Stimulated activated CD8-positive, alpha-beta memory T cell treated with anti-CD3 and anti-CD28 coated beads, Interleukin-2, amount 100 ng/mL, for 48 hours (primary cell): ENCODE measurements at places on chromosomes 1 and 21.
A peak's percentile ranks its signal among the peaks of the same experiment; 100 is the strongest.

DNA sequence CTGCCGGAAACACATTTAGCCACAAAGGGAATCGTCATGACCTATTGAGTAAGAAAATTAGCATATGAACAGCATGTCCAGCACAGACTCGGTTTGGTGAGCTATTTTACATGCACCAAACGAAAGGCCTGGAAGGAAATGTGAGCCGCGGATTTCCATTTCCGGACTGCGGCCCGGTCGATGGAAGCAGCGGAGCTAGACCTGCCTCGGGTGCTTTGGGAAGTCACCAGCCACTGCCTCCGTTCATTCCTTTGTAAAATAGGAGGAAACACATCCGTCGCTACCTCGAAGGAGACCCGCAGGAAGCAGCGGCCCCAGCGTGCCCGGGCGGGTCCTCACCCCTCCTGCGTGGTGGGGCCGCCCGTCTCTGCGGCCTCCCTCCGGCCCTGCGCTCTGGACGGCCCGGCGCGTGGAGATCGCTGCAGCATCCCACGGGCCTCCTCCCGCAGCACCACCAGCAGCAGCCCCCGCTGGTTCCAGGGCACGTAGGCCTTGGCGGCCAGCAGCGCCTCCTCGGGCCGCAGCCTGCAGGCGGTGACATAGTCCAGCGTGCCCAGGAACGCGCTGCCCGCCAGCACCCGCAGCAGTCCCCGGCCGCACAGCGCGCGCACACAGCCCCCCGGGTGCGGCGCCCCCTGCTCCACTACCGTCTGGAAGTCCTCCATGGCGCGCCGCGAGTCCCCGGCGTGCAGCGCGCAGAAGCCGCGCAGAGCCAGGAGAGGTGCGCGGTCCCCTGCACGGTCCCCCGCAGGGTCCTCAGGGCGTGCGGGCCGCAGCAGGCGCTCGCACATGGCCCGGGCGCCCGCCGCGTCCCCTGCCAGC lies 12.1 kb downstream of the TTC34 start:
- no peak for DNase-seq

GRCh38 chr1:108142773-108143394 lies 57.3 kb downstream of the SLC25A24 start:
- DNase-seq = no peak

- DNase-seq = peak; percentile 6
Measured at GRCh38 chr1:32924881-32925344, 23.7 kb upstream of the TMEM54 start.

DNA sequence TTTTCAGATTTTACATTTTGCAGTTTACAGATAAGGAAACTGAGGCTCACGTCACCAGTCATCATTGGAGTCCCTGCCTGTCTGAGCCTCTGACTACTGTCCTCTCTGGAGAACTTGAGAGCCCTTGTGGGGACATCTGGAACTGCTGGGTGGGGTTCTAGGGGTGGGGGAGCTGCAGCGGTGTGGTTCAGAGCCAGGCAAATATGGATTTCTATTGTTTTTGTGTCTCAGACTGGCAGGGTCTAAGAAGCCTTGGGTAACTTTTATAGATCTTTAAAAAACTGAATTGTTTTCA lies 46.9 kb downstream of the IER5 start:
- no peak for DNase-seq

DNA sequence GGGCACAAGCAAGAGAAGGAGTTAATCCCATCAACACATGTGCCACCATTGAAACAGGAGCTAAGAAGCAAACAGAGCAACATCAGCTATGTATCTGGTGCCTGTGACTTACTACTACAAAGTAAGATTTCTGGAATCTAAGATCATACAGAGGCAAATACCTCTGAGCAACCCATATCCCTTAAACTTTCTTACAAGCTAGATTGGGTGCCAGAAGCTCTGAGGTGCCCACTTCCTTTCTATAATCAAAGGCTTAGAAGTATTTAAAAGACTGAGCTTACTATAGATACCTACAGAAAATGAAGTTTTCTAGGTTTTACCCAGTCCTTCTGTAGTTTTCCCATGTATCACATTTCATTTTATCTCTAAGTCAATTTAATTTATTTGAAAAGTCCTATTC lies 44.4 kb upstream of the ADAM30 start:
- no peak for DNase-seq

- no peak for DNase-seq
Measured at GRCh38 chr21:33027401-33028286, 1.9 kb downstream of the OLIG2 start.

DNA sequence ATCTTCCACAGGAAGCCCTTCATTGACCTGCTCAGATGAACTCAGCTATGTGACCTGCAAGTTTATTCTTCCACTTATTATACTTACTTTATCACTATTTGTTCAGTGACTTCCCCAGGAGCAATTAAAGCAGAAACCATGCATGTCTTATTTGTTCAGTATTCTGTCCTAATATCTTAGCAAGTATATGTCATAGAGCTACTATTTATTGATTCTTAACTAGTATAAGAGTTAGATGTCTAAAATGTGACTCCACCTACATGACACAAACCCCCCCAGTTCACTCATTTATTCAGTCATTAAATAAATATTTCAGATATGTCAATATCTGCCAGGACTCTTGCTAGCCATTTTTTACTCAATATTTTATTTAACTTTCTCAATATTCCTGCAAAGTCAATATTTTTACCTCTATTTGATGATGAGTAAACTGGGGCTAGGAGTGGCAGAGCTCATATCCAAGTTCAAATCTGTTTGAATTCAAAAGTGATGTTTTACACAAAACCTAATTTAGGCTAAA lies 469.0 kb upstream of the USP24 start:
- no peak for DNase-seq

- DNase-seq = no peak
Measured at GRCh38 chr1:147214325-147214724, 10.8 kb downstream of the FMO5 start.

- DNase-seq = no peak
Measured at GRCh38 chr1:970973-971730, 4.9 kb downstream of the PLEKHN1 start.

GRCh38 chr1:57041901-57042300 lies 76.1 kb upstream of the C8B start:
- no peak for DNase-seq

DNA sequence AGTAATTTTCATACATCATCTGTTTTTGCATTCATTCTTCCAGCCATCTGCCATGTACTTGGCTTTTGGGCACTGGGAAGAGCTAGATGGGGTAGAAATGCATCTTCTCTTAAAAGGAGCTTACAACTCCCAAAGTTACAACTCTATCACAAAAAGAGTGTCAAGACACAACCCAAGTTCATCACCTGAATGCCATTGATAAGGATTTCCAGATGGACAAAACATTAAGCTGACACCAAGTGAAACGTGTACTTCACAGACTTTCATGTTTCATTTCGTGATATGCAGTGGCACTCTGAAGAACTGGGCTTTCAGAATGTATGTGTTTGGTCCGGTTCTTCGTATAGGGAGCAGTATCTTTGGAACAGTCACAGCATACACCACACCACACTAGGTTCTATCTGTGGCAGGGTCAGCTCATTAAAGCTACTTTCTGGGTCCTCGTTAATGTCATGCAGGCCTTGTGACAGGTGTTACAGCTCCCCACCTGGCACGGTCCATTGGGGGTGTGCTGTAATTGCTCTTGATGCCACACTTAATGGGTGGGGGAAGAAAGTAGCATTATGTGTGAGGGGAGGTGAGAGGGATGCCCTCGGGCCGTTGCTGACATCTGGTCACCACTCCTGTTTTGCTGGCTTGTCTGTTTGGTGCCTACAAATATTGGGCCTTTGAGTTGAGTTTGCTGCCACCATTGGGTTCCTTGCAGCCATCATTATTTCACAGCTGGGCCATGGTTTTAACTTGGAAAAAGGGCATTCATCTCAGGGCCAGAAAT lies 164.9 kb downstream of the NFIA start:
- no peak for DNase-seq

DNA sequence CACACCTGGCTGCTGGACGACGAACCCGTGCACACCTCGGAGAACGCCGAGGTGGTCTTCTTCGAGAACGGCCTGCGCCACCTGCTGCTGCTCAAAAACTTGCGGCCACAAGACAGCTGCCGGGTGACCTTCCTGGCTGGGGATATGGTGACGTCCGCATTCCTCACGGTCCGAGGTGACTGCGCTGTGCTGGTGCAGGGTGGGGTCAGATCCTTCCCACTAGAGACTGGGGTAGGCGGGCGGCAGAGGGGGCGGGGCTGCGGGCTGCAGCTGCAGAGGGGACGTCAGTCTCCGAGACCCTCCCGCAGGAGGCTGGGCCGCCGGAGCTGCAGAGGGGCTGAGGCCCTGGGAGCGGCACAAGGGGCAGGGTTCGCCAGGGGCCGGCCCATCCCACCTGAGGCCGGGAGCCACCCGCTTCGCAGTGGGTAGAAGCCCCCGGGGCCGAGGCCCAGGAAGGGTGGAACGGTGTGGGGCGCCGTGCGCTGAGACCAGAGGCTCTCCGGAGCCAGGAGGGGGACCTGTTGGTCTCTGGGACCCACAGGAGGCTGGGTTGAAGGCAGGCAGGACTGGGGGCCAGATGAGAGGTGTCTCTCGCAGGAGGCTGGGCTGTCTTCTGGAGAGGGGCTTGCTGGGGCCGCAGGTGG lies 90.6 kb downstream of the TRIM11 start:
- DNase-seq = no peak

- DNase-seq = no peak
Measured at GRCh38 chr1:6519491-6519934, 28.0 kb upstream of the PLEKHG5 start.

GRCh38 chr1:6401673-6402072 lies 8.1 kb upstream of the ACOT7 start:
- DNase-seq = no peak

DNA sequence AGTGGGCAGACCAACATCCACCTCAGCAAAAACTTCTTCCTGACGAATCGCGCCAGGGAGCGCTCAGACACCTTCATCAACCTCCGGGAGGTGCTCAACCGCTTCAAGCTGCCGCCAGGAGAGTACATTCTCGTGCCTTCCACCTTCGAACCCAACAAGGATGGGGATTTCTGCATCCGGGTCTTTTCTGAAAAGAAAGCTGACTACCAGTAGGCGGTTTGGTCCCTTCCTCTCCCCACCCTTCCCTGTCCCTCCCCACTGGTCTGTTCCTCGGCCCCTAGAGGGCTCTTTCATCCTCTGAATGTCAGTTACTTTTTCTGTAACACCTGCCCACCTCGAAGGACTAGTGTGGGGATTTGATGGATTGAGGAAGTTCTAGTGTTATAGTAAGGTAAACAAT lies 46.9 kb downstream of the CAPN2 start:
- no peak for DNase-seq

DNA sequence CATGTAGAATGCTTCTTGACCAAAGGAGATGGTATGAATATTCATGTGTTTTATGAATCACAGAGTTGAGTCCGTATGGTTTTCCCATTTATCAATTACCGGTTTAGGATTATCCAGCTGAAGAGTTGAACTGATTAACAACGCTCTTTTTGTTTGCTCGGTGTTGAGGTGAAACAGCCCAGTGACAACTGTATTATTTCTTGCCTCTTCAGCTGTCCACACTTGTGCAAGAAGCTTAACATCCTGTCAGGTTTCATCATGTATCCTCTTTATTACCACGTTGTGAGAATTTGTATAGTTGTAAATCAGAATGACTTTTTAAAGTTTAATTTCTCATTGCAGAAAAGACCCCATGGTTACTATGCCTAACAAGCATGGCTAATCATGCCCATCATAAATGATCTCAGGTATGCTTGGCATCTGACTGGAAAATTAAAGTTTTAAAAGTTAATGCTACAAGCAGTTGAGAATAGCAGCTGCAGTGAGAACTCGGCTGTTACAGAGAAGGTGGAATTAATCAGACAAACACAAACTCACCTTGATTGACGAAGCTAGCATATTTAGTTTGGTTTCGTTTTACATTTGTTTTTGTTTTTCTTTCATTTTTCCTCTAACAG lies 563.2 kb upstream of the ADGRL2 start:
- DNase-seq = no peak

DNA sequence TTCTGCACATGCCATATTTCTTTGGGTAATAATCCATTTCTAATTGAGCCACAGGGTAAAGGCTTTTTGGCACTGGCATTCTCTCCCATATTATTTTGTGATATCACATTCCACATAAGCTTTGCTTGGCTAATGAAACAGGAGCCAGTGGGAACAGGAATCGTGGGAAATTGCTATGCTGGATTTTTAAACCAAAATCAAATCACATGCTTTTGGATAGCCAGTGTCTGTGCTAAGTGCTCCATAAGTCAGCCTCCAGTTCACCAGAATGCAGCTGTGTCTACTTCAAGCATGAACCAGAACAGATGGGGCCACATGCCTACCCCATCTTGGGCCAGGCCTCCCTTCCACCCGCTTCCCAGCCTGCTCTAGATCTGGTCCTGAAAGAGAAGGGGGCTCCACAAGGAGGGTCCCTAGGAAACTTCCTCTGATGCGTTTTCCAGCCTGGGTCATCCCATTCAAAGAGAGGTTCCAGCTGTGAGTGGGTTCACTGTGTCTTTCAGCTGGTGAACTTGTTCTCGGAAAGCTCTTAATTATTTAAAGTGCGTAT lies 131.2 kb upstream of the COA6 start:
- no peak for DNase-seq

DNA sequence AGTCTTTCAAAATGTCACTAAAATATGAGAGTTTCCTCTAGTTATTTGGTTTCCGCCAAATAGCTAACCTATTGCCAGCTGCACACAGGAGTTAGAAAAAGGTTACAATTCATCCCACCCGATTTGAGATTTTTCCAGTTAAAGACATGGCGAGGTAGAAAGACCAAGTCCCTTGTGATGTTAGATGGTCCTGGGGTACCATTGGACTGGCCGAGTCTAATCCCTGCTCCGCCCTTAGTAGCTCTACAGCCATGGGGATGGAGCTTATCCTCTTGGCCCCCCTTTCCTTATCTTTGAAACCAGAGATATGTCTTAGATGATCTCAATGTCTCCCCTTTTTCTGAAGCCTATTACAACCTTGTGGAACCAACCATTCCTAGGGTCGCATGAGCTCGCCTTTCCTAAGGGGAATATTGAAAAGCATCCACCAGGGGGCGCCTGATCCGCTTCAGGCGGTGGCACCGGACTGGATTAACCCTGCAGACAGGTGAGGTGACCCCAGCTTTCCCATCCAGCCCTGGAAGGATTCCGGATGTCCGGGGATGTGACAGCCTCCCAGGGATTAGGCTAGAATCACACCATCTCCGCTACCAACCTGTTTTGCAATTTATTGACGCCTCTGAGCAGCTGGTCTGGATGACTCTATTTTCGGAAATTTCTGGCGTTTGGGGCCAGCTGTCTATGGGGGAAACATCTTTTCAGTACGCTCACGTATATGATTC lies 68.3 kb upstream of the SIM2 start:
- DNase-seq = peak; percentile 55
